ENCODE measurements at places on chromosomes 5 and 9. TPM values are rescaled to one million over a fixed set of nuclear protein-coding genes. Genes with fewer than 3 reads are reported as not detected.
A peak's percentile ranks its signal among the peaks of the same experiment; 100 is the strongest.

GRCh38 chr5:107564931-107565372 is 105.8 kb downstream of the EFNA5 start:
- no peak for DNase-seq

GRCh38 chr9:130265431-130266235 is at the start of gene HMCN2:
Gene HMCN2, plus strand, starts transcription at chr9:130265760. Its CDS starts 119 bp downstream, at chr9:130265879.
- peak; percentile 56 for DNase-seq

DNA sequence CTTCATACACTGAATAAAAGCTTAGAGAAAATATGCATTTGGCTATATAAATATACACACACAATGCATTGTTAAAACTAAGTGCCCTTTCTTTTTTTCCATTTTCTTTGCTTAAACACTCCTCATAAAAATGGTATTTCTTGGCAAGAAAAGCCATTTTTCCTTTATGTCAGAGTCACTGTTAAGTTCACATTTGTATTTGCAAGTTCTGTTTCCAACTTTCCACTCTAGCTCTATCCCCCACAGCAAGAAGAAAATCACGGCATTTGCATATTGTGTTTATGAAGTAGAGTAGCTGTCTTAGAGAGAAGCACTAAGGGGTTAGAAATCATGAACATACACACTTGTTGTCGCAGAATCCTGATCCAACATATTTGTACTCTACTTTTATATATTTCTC is 662.1 kb upstream of the MEF2C start:
- DNase-seq = no peak

- no peak for DNase-seq
Observed at GRCh38 chr5:138849439-138849838, 25.7 kb downstream of the LRRTM2 start.

The SHC3 gene
- total RNA-seq = 5.3 TPM
